Thoracic aorta endothelial cell (primary cell): ENCODE measurements at places on chromosomes 13 and 19. TPM values are rescaled to one million over a fixed set of nuclear protein-coding genes. Genes with fewer than 3 reads are reported as not detected.

Gene FAM174C
- 25.6 and 30.5 TPM in 2 replicates for total RNA-seq

Gene CEACAM1
- 0.66 and 1.5 TPM in 2 replicates for total RNA-seq

Gene BST2
- total RNA-seq, result 35.6 and 46.1 TPM in 2 replicates

Gene TMEM205
- 97.9 and 112 TPM in 2 replicates for total RNA-seq

Gene AZU1
- total RNA-seq, result not detected in 2 replicates

Gene SLC25A41
- 0.27 TPM in 1 of 2 replicates, not detected in the other for total RNA-seq

Gene KL
- not detected in 2 replicates for total RNA-seq

Gene ATP4A
- total RNA-seq, result not detected in 2 replicates

Gene PSG1
- total RNA-seq, result not detected in 2 replicates

Gene SYT3
- 0.13 TPM in 1 of 2 replicates, not detected in the other for total RNA-seq

Gene TJP3
- not detected in 2 replicates for total RNA-seq
